ENCODE measurements at places on chromosomes 1 and 21.

DNA sequence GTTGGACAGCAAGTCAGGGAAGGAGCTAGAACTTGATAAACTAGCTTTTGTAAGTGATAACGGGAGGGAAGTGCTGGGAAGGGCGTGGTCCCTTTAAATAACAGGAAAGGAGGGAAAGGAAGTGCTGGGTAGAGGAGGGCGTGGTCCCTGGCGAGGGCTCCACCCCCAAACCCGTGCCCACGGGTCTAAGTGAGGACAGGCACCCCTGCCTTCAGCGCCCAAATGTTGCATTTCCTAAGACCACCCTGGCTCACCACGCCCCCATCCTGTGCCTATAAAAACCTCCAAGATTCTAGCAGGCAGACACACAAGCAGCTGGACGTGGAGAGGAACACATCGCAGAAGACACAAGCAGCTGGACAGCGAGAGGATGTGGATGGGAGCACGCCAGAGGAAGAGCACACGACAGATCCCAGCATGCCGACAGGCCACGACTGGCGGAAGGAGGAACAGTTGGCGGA is 58.5 kb downstream of the PALMD start:
- DNase-seq = no peak

DNA sequence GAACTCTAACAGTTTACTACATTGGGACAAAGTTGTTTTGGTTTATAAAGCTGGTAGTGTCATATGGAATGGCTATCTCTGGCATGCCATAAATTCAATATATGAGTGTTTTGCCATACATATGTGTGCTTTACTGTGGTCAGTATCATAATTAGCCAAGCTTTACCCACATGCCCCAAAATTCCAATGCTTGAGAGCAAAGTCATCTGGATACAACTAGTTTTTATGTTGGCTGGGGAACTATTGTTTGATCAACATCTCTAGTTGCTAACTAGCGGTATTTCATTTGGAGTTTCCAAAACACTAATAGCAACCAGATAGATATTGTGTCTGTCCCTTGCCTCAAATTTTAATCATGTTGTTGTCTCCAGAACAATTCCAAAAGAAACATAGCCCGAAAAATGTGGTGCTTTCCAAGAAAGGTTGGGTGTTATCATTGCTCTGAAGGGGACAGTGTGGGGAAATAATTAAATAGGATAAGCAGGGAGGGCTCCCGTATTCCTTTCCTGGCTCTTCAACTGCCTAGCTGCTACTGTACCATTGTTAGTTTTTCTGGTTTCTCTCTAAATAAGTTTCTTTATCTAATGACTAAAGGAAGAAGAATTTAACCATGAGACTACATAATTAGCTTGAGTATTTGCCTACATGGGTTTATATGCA is 136.1 kb downstream of the TGFB2 start:
- no peak for DNase-seq

DNA sequence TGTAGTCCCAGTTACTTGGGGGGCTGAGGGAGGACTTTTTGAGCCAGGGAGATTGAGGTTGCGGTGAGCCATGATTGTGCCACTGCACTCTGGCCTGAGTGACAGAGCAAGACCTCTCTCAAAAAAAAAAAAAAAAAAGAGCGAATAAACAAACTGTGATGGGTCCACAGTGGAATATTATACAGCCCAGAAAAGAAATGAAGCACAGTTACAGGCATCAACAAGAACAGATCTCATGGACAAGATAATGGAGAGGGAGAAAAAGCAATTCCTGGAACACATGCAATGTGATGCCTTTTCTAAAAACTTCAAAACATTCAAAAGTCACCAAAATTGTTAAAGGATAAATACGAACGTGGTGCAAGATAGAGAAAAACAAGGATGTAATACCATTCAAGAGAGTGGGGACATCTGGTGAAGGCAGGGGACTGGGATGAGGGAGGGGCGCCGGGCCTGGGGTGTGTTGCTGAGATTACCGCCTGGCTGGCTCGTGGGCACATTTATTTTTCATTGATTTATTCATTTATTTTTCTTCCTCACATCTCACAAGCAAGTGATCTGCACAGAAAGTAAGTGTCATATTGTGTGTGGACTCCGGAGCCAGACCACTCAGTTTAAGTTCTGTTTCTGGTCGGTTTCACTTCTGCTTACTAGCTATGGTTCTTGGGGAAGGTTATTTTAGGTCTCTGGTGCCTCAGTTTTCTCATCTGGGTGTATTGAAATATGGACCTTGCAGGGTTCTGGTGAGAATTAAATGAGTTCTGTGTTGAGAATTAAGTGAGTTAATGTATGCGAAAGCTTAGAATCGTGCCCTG is 30.1 kb downstream of the ABCG1 start:
- DNase-seq = no peak

- DNase-seq = no peak
Observed at GRCh38 chr21:31395791-31396190, 51.7 kb upstream of the TIAM1 start.

DNA sequence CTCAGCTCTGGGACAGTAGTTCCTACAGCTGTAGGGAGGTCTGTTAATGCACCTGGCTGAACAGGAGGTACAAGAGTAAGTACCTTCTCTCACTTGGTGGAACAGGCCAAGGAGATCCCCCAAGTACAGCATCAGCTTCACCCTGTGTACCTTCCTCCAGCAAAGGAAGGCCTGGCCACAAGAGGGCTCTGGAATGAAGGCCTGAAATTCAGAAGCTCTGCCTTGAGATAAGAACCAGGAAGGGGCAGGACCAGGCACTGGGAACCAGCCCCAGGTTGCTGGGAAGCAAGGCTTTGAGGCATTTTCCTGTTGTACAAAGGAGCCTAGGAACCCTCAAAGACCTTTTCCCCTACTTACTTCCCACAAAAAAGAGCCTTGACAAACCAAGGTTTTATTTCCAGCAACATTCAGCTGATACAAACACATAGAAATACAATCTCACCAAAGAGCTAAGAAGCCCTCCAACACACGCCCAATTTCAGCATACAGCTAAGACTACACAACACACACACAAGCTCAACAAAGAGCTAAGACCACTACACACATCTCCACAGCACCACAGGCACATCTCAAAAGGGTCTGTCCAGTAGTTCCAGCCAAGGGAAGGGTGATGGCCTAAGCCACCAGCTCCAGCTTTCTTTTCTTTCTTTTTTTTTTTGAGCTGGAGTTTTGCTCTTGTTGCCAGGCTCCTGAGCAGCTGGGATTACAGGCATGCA is 23.5 kb downstream of the F11R start:
- DNase-seq = peak; percentile 22

DNA sequence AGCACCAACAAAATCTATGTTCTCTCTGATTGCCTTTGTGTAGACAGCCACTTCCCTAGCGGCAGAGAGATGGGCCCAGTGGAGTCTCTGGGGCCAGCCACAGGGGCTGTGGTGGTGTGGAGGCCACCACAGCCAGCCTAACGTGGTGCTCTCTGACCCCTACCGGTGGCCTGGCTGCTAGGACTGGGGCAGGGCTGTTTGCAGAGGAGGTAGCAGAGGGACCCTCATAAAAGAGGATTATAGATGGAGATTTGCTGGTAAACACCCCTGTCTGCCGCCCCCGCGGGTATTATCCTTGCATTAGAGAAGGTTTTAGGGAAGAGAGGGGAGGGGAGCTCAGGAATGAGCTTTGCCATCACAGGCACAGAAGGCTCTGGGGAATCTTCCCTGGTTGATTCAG is 310.3 kb upstream of the VAMP3 start:
- DNase-seq = no peak

- no peak for DNase-seq
Observed at GRCh38 chr1:56382929-56383328, 196.4 kb downstream of the PLPP3 start.

- no peak for DNase-seq
Observed at GRCh38 chr1:22646384-22646783, 3.0 kb downstream of the C1QC start.

DNA sequence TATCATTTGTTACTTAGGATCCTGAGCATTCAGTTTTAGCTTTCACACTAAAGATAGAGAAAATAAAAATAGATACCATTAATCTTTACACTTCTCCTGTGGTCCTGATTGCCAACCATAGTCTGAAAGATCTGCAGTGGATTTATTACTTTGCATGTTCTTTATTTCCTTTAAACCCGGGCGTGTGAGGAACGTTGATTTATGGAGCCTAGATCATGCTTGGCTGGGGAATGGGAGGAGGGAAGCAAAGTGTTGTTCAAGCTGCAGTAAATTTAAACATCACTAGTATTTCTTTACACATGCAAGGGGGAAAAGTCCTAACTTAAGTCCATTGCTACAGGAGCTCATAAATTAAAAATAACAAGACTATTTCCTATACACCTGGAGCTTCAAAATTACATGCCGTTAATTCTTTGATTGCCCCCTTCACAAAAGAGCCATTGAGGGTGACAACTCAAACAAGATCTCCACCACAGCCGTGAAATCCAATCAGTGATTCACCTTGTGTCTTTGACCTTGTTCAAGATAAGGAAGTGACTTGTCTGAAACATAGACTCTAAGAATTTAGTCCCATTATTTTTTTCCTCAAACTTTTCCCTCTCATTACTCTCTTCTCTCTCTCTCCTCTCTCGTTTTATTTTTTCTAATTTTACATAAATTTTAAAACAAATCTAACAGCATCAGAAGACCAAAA is 282.7 kb downstream of the KIF26B start:
- no peak for DNase-seq
